ENCODE measurements at places on chromosomes 4 and X.

DNA sequence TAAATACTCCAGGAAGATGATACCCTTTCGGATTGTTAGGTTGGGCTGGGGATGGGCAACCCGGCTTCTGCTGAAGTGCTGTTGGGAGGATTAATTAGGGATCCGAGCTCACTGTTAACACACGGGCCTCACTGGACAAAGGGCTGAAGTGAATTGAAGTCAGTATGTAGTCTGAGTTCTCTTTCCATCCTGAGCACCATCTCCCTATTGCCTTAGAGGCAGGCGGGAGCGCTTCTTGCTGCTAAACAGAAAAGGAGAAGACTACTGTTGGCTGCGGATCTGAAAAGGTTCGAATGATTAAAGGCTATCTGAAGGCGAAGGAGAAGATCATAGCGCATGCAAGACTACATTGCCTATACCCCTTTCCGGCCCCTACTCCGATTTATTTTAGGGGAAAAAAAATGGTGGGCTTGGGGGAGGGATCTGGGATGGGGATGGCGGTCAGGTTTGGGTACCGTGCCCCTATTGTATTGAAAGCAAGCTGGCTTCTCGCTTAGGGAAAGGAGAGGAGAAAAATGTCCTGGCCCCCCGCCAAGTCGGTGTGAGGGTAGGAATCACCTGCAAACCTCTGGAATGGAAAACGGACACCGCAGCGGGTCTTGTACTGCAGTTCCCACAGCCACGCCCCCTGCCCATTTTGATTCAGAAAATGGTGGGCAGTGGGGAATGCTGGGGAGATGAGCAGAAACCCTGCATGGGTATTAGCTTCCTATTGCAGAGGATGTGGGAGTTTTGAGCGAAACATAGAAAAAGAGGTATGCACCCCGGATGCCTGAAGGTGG is 22.3 kb downstream of the MORF4L2 start:
- no peaks in the 10 kb centered on the region for H3K36me3 ChIP-seq
- DNase-seq = peak; percentile 79
- H3K4me1 ChIP-seq = peaks cover 5% of the 10 kb centered on the region
- peaks cover 10% of the 10 kb centered on the region for H3K27me3 ChIP-seq
- H3K4me3 ChIP-seq = peak overlapping the region; percentile 27

GRCh38 chrX:47644557-47645091 is 5.7 kb downstream of the ELK1 start:
- peaks cover 10% of the 10 kb centered on the region for H3K36me3 ChIP-seq
- no peak overlapping the region for H3K27ac ChIP-seq
- no peak overlapping the region for H3K4me3 ChIP-seq

- H3K27ac ChIP-seq = no peak overlapping the region
- DNase-seq = no peak
- H3K36me3 ChIP-seq = no peaks in the 10 kb centered on the region
- no peaks in the 10 kb centered on the region for H3K4me1 ChIP-seq
- no peak overlapping the region for H3K4me3 ChIP-seq
- no peaks in the 10 kb centered on the region for H3K27me3 ChIP-seq
Measured at GRCh38 chr4:14961292-14961691, 41.0 kb upstream of the CPEB2 start.

DNA sequence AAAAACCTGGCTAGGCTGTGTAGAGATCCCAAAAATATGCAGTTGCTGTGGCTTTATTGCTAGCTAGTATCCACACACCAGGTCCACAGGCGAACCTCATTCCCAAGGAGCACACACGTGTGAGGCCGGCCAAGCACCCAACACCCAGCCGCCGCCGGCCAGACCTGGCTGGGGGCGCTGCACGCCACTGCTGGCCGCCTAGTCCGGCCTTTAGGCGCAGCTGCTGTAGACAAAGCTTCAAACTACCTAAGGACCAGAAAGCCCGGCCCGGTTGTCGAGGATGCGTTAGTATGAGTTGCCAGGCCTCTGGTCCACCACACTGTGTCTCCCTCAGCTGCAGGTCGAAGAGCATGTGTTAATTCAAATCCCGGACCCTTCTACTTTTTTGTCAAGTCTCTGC is 3.1 kb downstream of the POU3F4 start:
- no peaks in the 10 kb centered on the region for H3K36me3 ChIP-seq
- H3K27me3 ChIP-seq = peaks cover 28% of the 10 kb centered on the region
- H3K4me3 ChIP-seq = peak overlapping the region; percentile 42
- peaks cover 14% of the 10 kb centered on the region for H3K4me1 ChIP-seq

GRCh38 chr4:119785963-119786362 is 157.4 kb upstream of the PDE5A start:
- no peak for DNase-seq
- no peaks in the 10 kb centered on the region for H3K27me3 ChIP-seq
- H3K4me1 ChIP-seq = no peaks in the 10 kb centered on the region
- H3K27ac ChIP-seq = no peak overlapping the region

DNA sequence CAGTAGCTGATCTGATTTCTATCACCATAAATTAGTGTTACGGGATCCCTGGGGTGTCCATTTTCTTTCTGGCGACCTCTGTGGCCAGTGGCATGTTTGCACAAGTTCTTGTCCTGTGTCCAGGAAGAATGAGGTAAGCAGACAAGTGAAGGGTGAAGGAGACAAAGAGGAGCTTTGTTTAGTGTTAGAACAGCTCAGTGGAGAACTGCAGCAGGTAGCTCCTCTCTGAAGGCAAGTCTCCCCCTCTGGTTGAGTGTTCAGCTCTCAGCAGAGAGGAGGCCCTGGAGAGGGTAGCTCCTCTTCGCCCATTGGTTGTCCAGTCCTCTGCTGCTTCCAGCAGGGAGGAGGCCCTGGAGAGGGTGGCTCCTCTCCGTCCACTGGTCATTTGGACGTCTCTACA is 47.2 kb downstream of the DMP1 start:
- no peaks in the 10 kb centered on the region for H3K4me1 ChIP-seq
- H3K27me3 ChIP-seq = no peaks in the 10 kb centered on the region
- DNase-seq = no peak
- no peak overlapping the region for H3K4me3 ChIP-seq
- H3K27ac ChIP-seq = no peak overlapping the region
- H3K36me3 ChIP-seq = no peaks in the 10 kb centered on the region

DNA sequence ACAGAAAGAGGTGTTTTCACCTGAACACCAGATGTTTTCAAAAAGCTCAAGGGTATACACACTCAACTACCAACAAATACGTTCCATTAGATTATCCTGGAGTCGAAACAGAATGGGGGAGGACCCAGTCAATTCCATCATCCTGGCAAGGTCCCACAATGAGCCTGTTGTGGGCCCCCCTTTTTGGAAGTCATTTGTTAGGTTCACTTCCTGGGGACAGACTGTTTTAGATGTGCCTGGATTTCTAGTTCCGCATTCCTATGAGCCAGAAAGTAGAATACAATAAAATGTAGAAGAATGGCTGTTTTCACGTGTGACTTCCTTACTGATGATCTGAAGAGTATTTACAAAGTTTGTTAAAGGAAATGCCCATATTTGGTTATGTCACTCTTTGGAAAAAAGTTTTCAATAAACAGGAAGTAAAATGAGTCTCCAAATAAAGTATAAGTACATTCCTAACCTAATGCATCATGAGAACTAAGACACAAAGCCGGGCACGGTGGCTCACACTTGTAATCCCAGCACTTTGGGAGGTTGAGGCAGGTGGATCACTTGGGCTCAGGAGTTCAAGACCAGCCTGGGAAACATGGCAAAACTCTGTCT is 192.5 kb downstream of the MAML3 start:
- no peaks in the 10 kb centered on the region for H3K4me1 ChIP-seq
- no peak overlapping the region for H3K4me3 ChIP-seq
- no peak overlapping the region for H3K27ac ChIP-seq
- H3K36me3 ChIP-seq = no peaks in the 10 kb centered on the region
- no peak for DNase-seq
